ENCODE measurements at places on chromosomes 11 and 22. TPM values are rescaled to one million over a fixed set of nuclear protein-coding genes. Genes with fewer than 3 reads are reported as not detected.
A peak's percentile ranks its signal among the peaks of the same experiment; 100 is the strongest.

The DMC1 gene
- 2.6 TPM for total RNA-seq

The SCN3B gene
- total RNA-seq, result 2.0 TPM

The SOX6 gene
- 2.8 TPM for total RNA-seq

The MMP13 gene
- not detected for total RNA-seq

The MAJIN gene
- not detected for total RNA-seq

The CSTPP1 gene
- 23.4 TPM for total RNA-seq

The CARD10 gene
- total RNA-seq, result 10.1 TPM

The OR8H3 gene
- total RNA-seq, result not detected

DNA sequence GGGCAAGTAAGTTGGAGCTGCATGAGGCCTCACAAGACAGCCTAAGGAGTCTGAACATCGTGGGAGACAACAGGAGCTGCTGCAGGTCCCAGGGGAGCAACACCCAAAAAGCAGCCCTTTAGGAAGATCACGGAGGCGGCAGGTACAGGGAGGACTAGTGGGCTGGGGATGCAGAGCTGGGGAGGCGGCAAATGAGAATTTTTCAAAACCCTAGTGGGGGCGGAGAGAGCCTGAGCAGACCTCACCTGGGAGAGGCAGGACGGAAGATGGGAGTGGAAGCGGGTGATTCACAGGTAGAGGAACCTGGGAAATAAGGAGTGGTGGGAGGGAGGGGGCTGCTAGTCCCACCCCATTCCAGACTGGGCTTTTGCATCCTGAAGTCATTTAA, 42.1 kb downstream of the DKK3 start:
- H3K27ac ChIP-seq, result no peak overlapping the region
- H3K27me3 ChIP-seq, result no peaks in the 10 kb centered on the region
- peaks cover 1% of the 10 kb centered on the region for H3K4me1 ChIP-seq

- no peak for DNase-seq
- no peak overlapping the region for H3K27ac ChIP-seq
- no peaks in the 10 kb centered on the region for H3K36me3 ChIP-seq
- H3K4me1 ChIP-seq, result peaks cover 10% of the 10 kb centered on the region
- H3K27me3 ChIP-seq, result no peaks in the 10 kb centered on the region
These were observed 35.0 kb upstream of the MOB2 start for GRCh38 chr11:1521382-1522080.

GRCh38 chr11:10328314-10329098, 23.6 kb downstream of the ADM start:
- peak overlapping the region; percentile 50 for H3K27ac ChIP-seq
- no peaks in the 10 kb centered on the region for H3K36me3 ChIP-seq
- peaks cover 33% of the 10 kb centered on the region for H3K4me1 ChIP-seq
- H3K27me3 ChIP-seq, result no peaks in the 10 kb centered on the region

GRCh38 chr11:13105237-13105844, 96.2 kb downstream of the RASSF10 start:
- H3K27me3 ChIP-seq, result no peaks in the 10 kb centered on the region
- peak; percentile 24 for DNase-seq
- H3K4me1 ChIP-seq, result no peaks in the 10 kb centered on the region

- no peaks in the 10 kb centered on the region for H3K36me3 ChIP-seq
- H3K27ac ChIP-seq, result no peak overlapping the region
- H3K4me1 ChIP-seq, result no peaks in the 10 kb centered on the region
These were observed 67.3 kb upstream of the ANO1 start for GRCh38 chr11:70010774-70011173.

DNA sequence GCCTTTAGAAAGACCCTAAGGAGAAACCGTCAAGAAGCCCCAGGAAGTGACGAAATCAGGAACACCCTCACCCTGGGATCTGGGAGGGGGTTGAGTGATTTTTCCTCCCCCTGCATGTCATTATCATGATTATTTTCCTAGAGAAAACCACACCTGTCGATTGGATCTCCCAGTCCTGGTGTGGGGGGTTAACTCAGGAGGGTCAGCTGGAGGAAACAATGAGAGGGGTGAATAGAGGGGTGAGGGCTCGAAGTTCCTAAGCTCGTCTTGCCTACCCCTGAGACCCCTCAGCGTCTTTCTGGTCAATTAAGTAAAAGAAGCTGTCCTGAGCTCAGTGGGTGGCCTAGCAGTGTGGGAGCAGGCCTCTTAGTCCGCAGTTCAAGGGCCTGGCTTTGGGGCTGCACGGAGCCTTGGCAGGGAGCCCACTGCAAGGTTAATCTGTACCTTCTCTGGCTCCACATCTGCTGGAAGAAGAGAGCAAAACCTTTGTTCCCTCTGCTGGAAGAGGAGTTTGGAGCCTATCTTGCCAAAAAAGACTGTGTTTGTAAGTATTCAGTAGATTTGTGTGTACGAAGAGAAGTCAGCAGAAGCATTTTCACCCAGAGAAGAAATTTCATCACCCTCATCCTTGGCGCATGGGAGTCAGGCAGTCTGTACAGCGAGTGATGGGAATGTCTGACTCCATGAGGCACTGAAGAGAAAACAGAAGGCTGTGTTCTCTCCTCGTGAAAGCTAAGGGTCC, 34.2 kb upstream of the FTH1 start:
- no peaks in the 10 kb centered on the region for H3K27me3 ChIP-seq
- H3K4me1 ChIP-seq, result peaks cover 2% of the 10 kb centered on the region
- no peaks in the 10 kb centered on the region for H3K36me3 ChIP-seq
- no peak overlapping the region for H3K27ac ChIP-seq
- peak; percentile 87 for DNase-seq

GRCh38 chr11:133753150-133753549, 92.2 kb downstream of the SPATA19 start:
- DNase-seq, result no peak
- H3K36me3 ChIP-seq, result no peaks in the 10 kb centered on the region
- no peaks in the 10 kb centered on the region for H3K4me1 ChIP-seq
- no peaks in the 10 kb centered on the region for H3K27me3 ChIP-seq
- H3K27ac ChIP-seq, result no peak overlapping the region

- DNase-seq, result no peak
- H3K27ac ChIP-seq, result no peak overlapping the region
- no peaks in the 10 kb centered on the region for H3K36me3 ChIP-seq
- H3K4me1 ChIP-seq, result no peaks in the 10 kb centered on the region
- no peak overlapping the region for H3K4me3 ChIP-seq
These were observed 40.5 kb upstream of the RIC3 start for GRCh38 chr11:8209208-8209807.

- H3K4me3 ChIP-seq, result no peak overlapping the region
- no peaks in the 10 kb centered on the region for H3K4me1 ChIP-seq
These were observed 98.5 kb upstream of the RRM1 start for GRCh38 chr11:3995949-3996554.

- no peak overlapping the region for H3K4me3 ChIP-seq
- DNase-seq, result no peak
- no peaks in the 10 kb centered on the region for H3K27me3 ChIP-seq
- H3K4me1 ChIP-seq, result peaks cover 5% of the 10 kb centered on the region
These were observed 603 bp downstream of the CDHR5 start for GRCh38 chr11:623999-624704.

GRCh38 chr11:13009921-13010748, 1.0 kb downstream of the RASSF10 start:
- no peaks in the 10 kb centered on the region for H3K36me3 ChIP-seq
- no peaks in the 10 kb centered on the region for H3K27me3 ChIP-seq
- no peak overlapping the region for H3K27ac ChIP-seq
- no peak for DNase-seq
- H3K4me3 ChIP-seq, result no peak overlapping the region
- peaks cover 3% of the 10 kb centered on the region for H3K4me1 ChIP-seq

- H3K36me3 ChIP-seq, result no peaks in the 10 kb centered on the region
- no peak overlapping the region for H3K4me3 ChIP-seq
- H3K4me1 ChIP-seq, result no peaks in the 10 kb centered on the region
- no peak overlapping the region for H3K27ac ChIP-seq
- H3K27me3 ChIP-seq, result no peaks in the 10 kb centered on the region
These were observed 678.7 kb upstream of the ARHGAP42 start for GRCh38 chr11:100008417-100008816.

- no peak for DNase-seq
- no peaks in the 10 kb centered on the region for H3K27me3 ChIP-seq
- no peaks in the 10 kb centered on the region for H3K36me3 ChIP-seq
- no peak overlapping the region for H3K27ac ChIP-seq
- no peak overlapping the region for H3K4me3 ChIP-seq
These were observed 29.9 kb downstream of the MN1 start for GRCh38 chr22:27771637-27772036.

DNA sequence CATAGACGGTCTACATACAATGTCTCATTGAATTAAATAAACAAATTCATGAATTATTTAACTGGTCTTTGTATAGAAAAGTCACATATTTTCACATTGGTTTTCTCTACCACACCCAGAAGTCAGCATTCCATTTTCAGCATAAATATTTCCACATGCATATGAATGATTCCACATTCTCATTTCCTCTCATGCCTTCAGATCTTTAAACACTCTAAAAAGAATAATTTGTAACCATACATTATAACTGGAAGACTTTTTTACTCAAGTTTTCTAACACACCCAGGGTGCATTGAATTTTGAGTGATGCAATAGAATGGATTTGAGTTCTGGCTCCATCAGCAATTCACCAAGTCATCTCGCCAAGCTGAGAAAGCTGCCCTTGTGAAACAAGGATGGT, 501.8 kb upstream of the TENM4 start:
- H3K4me1 ChIP-seq, result no peaks in the 10 kb centered on the region
- H3K27ac ChIP-seq, result no peak overlapping the region
- DNase-seq, result no peak

- H3K27ac ChIP-seq, result no peak overlapping the region
- DNase-seq, result no peak
- no peaks in the 10 kb centered on the region for H3K36me3 ChIP-seq
These were observed 127.1 kb downstream of the TRIM29 start for GRCh38 chr11:120010775-120011174.

- DNase-seq, result no peak
- H3K36me3 ChIP-seq, result no peaks in the 10 kb centered on the region
- peak overlapping the region; percentile 10 for H3K27ac ChIP-seq
- H3K4me1 ChIP-seq, result peaks cover 9% of the 10 kb centered on the region
These were observed 3.9 kb upstream of the GCAT start for GRCh38 chr22:37803639-37804351.

- no peak for DNase-seq
- no peak overlapping the region for H3K4me3 ChIP-seq
- H3K27ac ChIP-seq, result no peak overlapping the region
- no peaks in the 10 kb centered on the region for H3K4me1 ChIP-seq
- no peaks in the 10 kb centered on the region for H3K27me3 ChIP-seq
These were observed 8.7 kb downstream of the UBASH3B start for GRCh38 chr11:122664188-122664587.

- no peak overlapping the region for H3K4me3 ChIP-seq
- DNase-seq, result no peak
- no peaks in the 10 kb centered on the region for H3K27me3 ChIP-seq
- H3K27ac ChIP-seq, result no peak overlapping the region
These were observed 36.0 kb downstream of the PRCP start for GRCh38 chr11:82864268-82864667.

DNA sequence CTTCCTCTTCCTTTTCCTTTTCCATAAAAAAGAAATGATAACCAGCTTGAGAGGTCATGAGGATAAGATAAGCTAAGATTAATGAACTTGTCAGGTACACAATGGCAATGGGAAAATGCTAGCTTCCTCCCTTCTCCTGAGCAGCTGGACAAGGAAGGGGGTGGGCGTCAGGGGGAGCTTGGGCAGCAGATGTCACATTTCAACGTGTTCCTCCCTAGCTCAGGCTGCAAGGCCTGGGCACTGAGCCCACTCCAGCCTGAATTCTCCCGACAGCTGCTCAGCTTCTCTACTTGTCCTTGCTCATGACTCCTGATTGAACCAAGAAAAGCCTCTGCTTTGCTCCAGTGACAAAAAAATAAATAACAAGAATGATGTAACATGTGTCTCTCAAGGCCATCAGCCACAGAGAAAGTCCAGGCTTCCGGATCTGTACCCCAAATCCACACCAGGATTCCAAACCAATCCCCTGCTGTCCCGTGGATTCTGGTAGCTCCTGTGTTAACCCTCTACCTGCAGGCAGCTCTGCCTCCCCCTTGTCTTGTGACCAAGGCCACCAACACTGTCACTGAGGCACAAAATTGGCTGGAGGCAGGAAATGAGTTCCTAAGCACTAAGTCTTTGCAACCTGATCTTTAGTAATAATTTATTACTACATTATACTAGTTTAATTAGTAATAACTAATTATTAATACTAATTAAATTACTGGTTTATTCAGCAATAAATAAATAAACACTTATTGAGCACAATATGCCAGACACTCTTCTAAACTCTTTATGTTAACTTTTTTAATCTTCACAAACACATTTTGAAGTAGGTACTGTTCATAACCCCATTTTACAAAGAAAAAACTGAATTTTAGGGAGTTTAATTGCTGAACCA, 146.5 kb downstream of the CCDC34 start:
- H3K4me3 ChIP-seq, result no peak overlapping the region
- no peaks in the 10 kb centered on the region for H3K27me3 ChIP-seq
- peak; percentile 89 for DNase-seq
- no peaks in the 10 kb centered on the region for H3K36me3 ChIP-seq
- H3K27ac ChIP-seq, result no peak overlapping the region

DNA sequence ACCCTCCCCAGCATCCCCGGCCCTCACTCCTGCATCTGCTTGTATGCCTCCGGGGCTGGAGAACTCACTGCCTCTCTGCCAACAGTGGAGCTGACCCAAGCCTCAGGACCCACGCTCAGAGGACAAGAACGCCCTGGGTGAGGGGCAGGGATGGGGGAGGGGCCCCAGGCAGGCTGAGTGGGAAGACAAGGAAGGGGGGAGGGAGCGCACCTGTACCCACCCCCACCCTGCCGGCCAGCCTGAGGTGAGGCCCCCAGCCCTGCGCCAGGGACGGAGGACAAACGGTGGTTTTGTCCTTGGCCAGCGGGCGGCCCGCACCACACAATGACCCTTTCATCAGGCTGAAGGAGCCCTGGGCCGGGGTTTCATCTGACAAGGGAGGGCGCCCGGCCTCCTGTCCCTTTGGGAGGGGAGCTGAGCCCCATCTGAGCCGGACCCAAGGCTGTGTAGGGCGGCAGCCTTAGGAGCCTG, 10.0 kb downstream of the WNT7B start:
- H3K4me1 ChIP-seq, result peaks cover 5% of the 10 kb centered on the region
- DNase-seq, result no peak
- no peak overlapping the region for H3K27ac ChIP-seq
- no peaks in the 10 kb centered on the region for H3K36me3 ChIP-seq

DNA sequence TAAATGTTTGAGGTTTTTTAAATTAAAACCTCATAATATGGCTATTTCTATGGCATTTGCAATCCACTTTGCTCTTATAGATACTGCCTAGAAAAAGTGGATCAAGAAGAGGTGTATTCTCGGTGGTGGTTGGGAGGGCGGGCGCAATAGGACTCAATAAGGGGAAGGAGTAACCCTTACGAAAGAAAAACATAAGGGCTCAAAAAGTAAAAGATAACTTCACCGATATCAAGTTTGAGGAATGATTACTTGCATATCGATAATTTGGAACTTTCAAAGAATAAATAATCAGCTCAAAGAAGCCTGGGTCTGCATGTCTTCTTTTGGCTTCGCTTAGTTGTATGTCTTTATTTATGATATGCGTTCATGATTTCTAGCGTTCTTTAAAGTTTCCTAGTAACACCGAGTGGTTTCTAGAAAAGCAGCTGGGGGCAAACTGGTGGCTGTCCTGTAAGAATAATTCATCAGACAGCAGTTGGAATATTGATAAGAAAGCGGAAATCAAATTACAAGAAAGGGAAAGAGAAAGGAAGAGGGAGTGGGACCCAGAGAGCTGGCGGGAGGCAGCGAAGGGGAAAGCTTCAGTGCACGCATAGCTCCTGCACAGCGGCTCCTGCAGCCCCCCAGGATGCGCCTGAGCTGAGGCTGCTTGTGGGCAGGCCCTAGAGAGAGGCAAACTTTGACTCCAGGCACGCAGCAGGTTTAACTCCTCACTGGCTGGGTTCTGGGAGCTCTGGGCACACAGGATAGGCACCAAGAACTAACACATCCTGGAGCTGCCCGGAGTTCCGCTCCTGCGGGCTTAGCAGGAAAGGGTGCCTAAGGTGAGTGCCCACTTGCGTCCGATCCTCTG, 9.1 kb upstream of the FLI1 start:
- no peak overlapping the region for H3K27ac ChIP-seq
- no peaks in the 10 kb centered on the region for H3K36me3 ChIP-seq
- DNase-seq, result no peak
- H3K27me3 ChIP-seq, result no peaks in the 10 kb centered on the region
